ENCODE measurements at places on chromosomes 5 and 9.

- no peak for ATAC-seq
Observed at GRCh38 chr5:1010181-1010510, 1.5 kb downstream of the NKD2 start.

DNA sequence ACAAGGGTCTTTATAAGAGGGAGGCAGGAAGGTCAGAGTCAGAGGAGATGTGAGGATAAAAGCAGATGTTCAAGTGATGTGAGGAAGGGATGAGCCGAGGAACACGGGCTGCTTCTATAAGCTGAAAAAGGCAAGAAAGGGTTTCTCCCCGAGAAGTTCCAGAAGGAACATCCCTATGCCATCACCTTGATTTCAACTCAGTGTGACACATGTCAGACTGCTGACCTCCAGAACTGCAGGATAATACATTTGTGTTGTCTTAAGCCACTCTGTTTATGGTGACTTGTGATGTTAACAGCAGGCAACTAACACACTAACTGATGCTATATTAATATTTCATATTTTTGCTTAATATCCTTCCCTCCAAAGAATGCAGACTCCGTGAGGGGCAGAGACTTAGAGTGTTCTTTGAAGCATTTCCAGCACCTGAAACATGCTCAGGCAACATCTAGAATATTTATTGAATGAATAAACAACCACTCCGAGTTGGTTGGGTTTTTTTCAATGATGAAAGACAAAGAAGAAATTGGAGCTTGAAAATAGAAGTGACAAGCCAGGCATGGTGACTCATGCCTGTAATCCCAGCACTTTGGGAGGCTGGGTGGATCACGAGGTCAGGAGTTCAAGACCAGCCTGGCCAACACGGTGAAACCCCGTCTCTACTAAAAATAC, 77.6 kb upstream of the ADRA1B start:
- ATAC-seq, result no peak

DNA sequence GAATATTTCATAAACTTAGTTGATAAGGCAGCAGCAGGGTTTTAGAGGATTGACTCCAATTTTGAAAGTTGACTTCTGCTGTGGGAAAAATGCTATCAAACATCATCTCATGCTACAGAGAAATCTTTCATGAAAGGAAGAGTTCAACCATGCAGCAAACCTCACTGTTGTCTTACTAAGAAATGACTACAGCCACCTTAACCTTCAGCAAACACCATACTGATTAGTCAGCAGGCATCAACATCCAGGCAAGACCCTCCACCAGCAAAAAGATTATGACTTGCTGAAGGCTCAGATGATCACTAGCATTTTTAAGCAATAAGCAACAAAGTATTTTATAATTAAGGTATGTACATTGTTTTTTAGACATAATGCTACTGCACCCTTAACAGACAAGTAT, 7.6 kb downstream of the TMEM174 start:
- ATAC-seq, result no peak

- no peak for ATAC-seq
Observed at GRCh38 chr5:35753500-35753899, 103.2 kb upstream of the IL7R start.

- no peak for ATAC-seq
Observed at GRCh38 chr5:3778000-3778550, 182.4 kb downstream of the IRX1 start.

DNA sequence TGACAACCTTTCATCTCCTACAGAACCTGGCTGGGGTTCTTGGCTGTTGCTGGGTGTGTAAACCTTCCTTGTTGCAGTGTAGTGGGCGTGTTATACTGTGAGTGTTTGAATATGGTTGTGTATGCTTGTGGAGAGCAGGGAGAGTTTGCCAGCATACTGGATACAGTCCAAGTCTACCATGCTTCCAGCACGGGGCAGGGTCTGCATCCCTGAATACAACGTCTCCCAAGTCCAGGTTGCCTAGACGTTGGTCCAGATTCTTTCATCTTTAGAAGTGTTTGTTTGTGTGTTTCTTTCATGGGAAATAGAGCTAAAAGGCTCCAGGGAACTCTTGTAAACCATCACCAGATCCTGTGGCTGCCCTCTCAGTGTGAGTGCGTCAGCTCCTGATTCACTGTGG, 46.4 kb downstream of the SYK start:
- ATAC-seq, result no peak

- ATAC-seq, result peak; percentile 80
Observed at GRCh38 chr5:56876327-56876726, 33.1 kb upstream of the SETD9 start.

GRCh38 chr9:79764374-79764773, 192.6 kb downstream of the TLE4 start:
- no peak for ATAC-seq

- ATAC-seq, result no peak
Observed at GRCh38 chr5:138252944-138253343, 21.5 kb downstream of the GFRA3 start.

DNA sequence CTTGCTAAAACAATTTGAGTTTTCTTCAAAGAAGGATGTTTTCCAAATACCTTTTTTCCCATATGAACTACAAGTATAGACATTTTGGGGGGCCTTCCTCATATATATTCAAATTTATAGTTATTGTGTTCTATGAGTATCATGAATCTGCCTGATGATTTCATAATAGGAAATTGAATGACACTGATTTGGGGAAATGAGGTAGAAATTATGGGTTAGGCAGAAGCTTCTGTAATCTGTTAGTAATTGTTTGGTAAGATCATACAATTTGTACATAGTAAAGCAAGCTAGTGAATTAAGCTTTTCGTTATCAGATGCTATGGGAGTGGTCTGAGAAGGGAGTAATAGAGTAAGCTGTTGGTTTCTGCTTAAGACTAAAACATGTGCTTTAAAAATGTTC, 98.0 kb downstream of the TRIO start:
- ATAC-seq, result no peak

DNA sequence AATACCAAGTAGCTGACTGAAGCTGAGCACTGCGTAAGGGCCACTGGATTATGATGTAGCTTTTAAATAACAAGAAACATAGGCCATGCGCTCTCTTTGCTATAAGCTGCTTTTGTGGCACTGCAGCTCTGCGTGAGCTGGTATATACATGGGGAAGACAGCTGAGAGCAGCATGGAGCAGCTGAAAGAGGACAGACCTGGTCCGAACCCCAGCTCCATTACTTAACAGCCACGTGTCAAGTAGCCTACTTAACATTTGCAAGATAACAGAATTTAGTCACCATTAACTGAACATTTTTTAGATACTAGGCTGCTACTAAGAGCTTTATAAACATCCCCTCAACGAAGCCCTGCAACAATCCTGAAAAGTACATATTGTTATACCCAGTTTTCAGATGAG, 69.3 kb downstream of the PTPN3 start:
- ATAC-seq, result no peak

- no peak for ATAC-seq
Observed at GRCh38 chr5:154165886-154166285, 24.6 kb upstream of the GALNT10 start.

DNA sequence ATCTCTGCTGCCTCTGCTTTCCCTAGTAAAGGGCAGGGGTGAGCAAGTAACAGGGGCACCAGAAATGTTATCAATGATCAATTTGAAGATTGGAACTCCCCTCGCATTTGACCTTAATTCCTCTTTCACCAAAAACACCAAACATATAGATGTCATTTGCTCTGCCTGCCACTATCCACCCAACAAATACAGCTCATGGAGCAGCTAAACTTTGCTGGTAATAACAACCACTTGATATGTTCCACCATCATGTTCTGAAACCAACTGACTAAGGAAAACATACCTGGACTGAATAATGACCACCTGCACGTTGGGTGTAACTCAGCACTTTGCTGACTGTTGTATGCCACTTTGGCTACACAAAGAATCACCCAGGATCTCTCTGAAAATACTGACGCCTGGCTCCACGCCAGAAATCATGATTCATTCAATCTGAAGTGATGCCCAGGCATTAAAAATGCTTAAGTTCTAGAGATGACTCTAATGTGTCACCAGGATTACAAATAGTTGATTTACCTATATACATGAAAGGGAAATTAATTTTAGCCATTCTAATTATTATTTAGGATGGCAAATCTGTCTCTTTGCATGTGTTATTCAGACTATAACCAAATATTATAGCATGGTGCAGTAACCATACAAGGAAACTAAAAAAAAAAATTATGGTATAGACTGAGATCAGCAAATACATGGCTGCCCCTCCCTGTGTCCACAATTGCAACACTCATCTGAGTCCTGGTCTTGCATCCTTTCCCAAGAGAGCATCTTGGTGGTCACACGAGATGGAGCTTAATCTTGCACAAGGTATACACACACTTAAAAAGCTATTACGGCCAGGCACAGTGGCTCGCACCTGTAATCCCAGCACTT, 43.1 kb upstream of the TTC39B start:
- no peak for ATAC-seq

DNA sequence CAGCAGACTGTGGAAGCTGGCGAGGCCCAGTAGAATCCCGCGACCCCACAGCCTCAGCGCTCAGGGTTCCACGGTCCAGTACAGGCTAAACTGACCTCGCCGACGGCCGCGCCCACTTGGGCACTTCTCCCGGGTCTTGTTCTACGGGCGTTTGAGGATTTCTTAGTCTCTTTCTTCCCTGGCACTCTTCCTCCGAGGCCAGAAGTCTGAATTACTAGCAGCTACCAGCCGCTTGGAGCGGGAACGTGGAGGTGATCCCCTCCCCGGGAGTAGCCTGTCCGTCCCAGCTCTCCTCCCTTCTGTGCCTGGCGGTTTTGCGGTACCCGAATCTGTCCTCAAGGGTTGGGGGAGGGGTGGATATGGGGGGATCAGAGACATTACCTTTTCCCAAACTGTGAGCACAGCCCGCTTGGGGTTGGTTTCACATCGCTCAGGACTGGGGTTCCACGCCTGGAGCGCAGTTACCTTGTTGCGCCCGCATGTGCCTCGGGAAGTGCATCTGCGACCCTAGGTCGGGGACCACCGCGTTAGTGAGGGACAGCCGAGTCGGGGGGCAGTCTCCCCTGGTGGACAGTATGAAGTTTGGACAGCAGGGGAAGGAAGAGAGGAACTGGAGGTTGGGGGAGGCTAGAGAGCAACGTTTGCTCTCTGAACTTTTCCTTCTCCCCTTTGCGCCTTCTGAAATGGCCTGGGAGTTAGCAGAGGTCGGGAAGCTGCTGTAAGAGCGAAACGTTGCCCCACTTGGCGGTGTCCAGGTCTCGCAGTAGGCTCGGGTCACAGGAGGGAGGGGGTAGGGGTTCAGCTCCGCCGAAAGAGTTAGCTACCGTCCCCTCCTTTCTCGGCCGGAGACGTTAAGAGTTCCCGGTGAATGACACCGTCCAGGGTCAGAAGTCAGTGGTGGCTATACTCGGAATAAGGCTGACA, 190.8 kb downstream of the MEF2C start:
- ATAC-seq, result no peak

- ATAC-seq, result no peak
Observed at GRCh38 chr5:178094345-178094744, 19.0 kb upstream of the N4BP3 start.

DNA sequence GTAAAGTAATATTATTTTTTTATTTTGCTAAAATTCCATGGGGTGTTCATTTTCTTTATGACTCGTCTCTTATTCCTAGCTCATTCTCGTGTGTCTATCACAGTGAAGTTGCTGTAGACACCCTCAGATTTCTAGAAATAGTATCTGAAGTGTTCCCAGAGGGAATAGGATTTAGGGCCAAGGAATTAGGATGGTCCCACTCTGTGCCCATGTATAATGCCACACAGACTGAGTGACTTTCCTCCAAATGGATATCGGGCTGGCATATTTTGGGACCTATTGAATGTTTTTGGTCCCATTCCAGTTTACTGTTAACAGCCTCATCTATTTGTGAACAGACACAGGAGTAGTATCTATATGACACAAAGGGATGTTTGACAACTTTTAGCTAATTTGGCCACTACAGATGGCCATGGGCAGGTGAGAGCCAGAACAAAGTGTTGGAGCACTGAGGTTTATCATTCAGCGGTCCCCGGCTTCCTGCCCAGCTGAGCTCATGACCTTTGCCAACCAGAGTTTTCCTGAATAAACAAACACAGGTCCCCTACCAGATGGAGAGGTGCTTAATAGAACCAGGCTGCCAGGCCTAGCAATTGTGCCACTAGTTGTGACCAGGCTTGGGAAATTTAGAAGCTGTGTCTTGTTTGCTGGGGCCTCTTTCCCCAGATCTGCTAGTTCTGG, 46.9 kb downstream of the MAP1B start:
- no peak for ATAC-seq

- no peak for ATAC-seq
Observed at GRCh38 chr9:69946800-69947437, 96.7 kb upstream of the MAMDC2 start.

DNA sequence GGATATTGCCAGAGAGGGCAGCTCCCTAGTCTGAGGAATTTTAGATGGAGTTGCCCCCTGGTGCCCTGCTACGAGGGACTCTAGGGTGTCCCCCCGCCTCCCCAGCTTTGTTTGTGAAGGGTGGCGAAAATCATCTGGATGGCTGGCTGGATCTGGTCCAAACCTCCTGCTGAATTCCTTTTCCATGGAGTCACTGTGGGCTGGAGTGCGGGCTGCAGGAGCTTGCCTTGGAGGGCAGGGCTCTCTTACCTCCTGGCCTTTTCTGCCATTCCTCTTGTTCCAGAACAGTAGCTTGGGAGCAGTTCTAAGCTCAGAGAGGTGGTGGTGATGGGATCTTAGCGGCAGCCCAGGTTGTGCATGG, 2.1 kb downstream of the SYNPO start:
- no peak for ATAC-seq

DNA sequence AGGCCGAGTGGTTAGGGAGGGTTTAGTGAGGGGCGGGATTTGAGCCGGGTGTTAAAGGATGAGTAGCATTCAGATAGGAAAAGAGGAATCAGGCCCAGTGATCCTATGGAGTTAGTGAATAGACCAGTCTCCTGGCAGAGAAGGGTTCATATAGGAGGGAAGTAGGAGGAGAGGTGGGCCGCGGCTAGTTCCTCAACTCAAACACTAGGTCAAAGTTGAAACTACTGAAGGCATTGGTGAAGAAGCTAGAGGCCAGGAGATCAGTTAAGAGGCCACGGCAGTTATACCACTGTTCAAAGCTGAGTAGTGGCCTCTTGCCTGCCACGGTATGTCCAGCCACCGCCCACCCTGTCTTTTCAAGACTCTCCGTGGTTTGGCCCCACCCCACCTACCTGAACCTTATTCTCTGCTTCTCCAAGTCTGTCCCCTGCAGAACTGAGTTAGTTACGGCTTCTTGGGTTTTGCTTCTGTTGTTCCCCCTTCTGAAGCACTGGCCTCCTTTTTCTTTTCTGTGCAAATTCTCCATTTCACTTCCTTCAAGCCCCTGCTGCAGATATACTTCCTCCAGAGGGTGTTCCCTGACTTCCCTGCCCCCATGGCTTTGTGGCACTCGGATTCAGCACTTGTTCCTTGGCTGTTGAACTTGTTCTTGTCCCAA, 1.8 kb downstream of the ZBTB34 start:
- no peak for ATAC-seq

DNA sequence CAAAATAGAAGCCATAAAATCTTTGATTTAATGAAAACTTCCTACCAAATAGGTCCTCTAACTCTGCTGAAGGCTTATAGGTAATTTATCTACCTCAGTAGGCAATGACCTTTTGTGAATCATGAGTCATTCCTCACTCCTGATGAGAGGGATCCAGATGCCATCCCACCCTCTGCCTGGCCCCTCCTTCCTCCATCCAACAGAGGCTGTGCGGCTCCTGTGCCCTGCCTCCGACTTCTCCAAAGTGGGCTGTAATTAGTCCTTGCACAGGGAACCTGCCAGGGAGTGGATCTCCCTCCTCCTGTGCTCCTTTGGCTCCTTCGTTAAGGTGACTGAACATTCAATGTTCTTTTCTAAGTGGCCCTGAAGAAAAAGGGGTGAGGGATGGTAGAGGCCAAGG, 213.9 kb upstream of the TBCA start:
- no peak for ATAC-seq
